ENCODE measurements at places on chromosomes 4 and X.
A peak's percentile ranks its signal among the peaks of the same experiment; 100 is the strongest.

- no peaks in the 10 kb centered on the region for H3K4me1 ChIP-seq
- no peak overlapping the region for H3K4me3 ChIP-seq
- H3K36me3 ChIP-seq, result no peaks in the 10 kb centered on the region
- no peaks in the 10 kb centered on the region for H3K27me3 ChIP-seq
Measured at GRCh38 chr4:141575884-141576283, 60.5 kb upstream of the IL15 start.

GRCh38 chr4:56164907-56165306 lies 216.2 kb downstream of the CEP135 start:
- H3K4me1 ChIP-seq, result no peaks in the 10 kb centered on the region
- H3K36me3 ChIP-seq, result no peaks in the 10 kb centered on the region
- no peaks in the 10 kb centered on the region for H3K27me3 ChIP-seq
- no peak for DNase-seq
- H3K27ac ChIP-seq, result no peak overlapping the region
- no peak overlapping the region for H3K4me3 ChIP-seq

DNA sequence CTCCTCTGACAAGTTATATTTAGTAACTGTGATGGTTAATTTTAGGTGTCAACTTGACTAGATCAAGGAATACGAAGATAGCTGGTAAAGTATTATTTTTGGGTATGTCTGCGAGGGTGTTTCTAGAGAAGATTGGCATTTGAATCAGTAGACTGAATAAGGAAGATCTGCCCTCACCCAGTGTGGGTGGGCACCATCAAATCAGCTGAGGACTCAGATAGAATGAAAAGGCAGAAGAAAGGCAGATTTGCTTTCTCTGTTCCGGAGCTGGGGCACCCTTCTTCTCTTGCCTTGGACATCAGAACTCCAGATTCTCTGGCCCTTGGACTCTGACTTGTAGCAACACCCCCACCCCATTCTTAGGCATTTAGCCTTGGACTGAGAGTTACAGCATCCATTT lies 981.6 kb downstream of the CCSER1 start:
- no peaks in the 10 kb centered on the region for H3K27me3 ChIP-seq
- no peaks in the 10 kb centered on the region for H3K4me1 ChIP-seq
- no peak overlapping the region for H3K27ac ChIP-seq
- no peaks in the 10 kb centered on the region for H3K36me3 ChIP-seq
- no peak overlapping the region for H3K4me3 ChIP-seq
- DNase-seq, result no peak

DNA sequence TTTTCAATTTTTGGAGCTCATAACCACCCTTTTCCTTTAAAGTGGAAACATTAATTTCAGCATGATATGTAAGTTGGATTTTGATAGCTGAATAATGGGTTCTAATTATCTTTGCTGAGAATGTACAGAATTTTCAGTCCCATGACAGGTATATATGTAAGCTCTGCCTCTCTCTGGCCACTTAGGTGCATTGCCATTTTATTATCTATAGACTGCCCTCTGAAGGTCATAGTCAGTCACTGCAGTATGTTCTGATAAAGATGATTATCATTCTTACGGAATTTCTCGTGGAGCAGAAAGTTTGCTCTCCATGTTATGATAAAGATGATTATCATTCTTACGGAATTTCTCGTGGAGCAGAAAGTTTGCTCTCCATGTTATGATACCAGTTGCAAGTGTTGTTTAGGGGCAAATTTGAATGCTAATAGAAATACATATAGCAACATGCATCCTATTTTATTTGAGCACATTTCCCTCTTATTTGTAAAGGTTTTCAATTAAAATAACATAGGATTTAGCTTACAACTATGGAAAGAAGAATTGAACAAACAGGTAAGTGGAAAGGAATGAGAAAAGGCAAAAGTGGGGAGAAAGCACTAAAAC lies 10.4 kb downstream of the AFP start:
- no peak overlapping the region for H3K27ac ChIP-seq
- H3K36me3 ChIP-seq, result no peaks in the 10 kb centered on the region
- H3K4me1 ChIP-seq, result no peaks in the 10 kb centered on the region
- no peak for DNase-seq
- H3K27me3 ChIP-seq, result no peaks in the 10 kb centered on the region
- H3K4me3 ChIP-seq, result no peak overlapping the region

DNA sequence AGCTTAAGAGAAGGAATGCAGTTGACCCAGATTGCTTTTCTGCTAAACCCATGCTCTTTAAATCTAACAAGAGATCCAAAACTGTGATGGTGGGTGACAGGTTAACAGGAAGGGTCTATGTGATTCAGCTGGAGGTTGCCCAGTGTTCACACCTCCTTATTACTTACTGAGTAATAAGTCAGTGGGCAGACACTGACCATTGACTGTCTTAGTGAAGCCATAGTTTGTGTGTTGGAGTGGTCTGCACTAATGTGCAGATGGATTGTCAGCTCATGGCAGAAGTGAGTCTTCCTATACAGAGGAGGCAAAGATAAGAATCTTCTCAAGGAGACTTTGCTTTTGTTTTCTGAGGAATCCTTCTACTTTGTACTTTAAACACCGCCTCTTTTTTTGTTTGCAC lies 15.2 kb upstream of the RUFY3 start:
- peak overlapping the region; percentile 95 for H3K27ac ChIP-seq
- H3K36me3 ChIP-seq, result no peaks in the 10 kb centered on the region
- H3K4me1 ChIP-seq, result no peaks in the 10 kb centered on the region
- H3K4me3 ChIP-seq, result peak overlapping the region; percentile 96

Measured in tibial artery (tissue), 4 donors.